ENCODE measurements at places on chromosomes 3 and 15.

DNA sequence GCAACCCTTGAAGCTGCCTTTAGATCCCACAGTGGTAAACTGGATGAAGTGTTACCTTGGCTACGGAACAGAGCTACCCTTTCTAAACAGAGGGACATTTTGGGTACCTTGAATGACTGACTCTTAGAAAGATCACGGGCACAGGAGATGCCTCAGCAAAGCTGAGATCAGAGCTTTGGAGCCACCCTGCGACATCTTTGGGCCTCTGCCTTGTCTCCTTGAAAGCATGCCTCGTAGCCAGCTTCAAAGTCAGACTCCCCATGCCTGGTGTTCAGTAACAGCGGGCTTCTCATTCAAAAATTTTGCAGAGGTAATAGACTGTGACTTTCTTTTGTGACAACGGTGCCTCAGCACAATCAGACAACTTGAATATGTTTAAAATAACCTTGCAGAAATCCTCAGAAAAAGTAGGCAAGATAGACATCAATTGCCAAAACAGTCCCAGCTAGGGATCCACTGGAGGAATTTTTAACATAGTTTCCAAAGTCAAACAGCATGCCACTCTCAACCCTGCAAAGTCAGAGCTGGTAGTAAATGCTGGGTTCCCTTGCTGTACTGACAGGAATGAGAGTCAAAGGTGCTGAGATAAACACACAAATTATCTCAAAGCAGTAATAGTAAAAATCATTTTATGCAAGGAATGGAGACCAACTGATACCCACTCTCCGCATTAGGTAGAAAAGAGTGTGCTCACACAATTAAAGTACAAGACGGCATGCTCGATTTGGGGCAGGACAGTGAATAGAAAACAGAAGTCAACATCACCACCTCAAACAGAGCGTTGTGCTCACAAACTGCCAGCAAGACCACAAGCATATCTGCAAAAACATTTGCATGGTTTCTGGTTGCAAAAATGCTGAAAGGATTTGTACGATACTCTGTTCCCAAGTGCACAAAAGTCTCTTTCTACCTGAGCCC lies 82.1 kb downstream of the MYO1E start:
- DNase-seq, result no peak

GRCh38 chr3:14152233-14152962 lies 26.0 kb downstream of the XPC start:
- no peak for DNase-seq

DNA sequence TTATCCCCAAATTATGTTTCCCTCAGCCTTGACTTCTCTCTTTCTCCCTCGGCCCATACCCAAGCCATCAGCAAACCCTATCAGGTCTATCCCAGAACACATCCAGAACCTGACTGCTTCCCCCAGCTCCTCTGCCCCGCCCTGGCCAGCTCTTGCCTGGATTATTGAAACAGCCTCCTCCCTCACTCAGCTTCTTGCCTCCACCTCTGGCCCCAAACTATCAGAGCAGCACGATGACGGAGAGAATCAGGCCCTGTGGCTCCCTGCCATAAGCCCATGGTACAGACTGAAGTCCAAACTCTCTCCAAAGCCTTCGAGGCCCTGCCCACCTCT lies 105.3 kb upstream of the LINGO1 start:
- no peak for DNase-seq

GRCh38 chr3:129182390-129183185 lies 1.1 kb downstream of the CNBP start:
- peak; percentile 5 for DNase-seq
